ENCODE measurements at places on chromosomes 11 and 22.

GRCh38 chr22:19746726-19747125, 13.9 kb upstream of the TBX1 start:
- DNase-seq: no peak

GRCh38 chr11:130220311-130221035, 60.9 kb downstream of the ST14 start:
- DNase-seq: no peak

- DNase-seq: no peak
These were observed 7.0 kb downstream of the RPS3 start for GRCh38 chr11:75406338-75406777.

DNA sequence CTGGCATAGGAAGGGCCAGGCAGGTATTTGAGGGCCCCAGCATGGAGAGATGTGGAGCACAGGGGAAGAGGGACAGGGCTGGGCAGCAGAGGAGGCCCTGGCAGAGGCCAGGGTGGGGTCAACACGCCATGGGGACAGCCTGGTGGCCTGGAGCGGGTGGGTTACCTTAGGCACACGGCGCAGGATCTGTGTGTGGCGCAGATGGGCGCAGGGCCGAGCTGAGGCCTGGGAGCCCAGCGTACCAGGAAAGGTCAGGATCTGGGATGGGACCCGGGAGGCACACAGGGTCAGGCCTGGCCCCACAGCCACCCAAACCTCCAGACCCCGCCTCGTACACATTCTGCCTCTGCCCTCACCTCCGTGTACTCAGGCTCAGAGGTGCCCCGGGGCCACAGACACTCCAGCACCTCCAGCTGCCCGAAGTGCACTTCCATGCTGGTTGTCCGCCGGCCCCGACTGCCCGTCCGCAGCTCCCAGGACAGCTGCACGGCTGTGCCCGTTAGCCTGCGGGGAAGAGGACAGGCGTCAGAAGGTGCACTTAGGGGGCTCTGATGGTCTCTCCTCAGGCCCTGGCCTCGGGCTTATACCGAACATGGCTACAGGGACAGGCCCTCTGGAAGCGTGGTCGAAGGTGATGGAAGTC, 6.4 kb downstream of the ATG2A start:
- no peak for DNase-seq

GRCh38 chr11:35174666-35175065, 35.7 kb downstream of the CD44 start:
- DNase-seq: no peak

DNA sequence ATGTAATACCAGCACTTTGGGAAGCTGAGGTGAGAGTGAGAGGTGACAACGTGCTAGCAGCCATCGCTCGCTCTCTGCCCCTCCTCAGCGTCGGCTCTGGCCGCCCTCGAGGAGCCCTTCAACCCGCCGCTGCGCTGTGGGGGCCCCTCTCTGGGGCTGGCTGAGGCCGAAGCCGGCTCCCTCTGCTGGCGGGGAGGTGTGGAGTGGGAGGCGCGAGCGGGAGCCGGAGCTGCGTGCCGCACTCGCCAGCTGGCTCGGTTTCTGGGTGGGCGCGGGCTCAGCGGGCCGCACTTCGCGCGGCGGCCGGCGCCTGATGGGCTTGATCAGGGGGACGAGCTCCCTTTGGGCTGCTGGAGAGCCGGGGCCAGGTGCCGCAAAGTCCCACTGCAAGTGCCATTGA, 98.9 kb upstream of the UBASH3B start:
- peak; percentile 39 for DNase-seq

DNA sequence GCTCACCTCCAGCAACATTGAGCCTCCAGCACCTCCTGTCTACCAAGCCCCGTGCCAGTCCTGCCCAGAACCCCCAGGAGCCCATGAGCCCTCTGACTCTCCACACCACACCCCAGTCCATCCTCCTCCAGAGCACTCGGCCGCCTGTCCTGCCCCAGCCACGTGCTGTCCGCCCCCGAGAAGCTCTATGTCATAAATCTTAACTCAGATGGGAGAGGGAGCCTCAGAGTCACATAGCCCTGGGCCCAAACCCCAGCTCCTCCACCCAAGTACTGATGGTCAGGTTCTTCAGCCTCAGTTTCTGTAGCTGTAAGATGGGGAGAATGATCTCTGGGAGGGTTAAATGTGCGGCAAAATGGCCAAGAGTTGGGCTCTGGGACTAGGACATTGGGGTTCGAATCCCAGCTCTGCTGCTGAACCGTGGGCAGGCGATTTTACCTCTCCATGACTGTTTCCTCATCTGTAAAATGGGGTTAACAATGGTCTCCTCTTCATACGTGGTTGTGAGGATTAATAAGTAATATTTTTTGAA, 27.8 kb downstream of the CYTH4 start:
- DNase-seq: no peak

DNA sequence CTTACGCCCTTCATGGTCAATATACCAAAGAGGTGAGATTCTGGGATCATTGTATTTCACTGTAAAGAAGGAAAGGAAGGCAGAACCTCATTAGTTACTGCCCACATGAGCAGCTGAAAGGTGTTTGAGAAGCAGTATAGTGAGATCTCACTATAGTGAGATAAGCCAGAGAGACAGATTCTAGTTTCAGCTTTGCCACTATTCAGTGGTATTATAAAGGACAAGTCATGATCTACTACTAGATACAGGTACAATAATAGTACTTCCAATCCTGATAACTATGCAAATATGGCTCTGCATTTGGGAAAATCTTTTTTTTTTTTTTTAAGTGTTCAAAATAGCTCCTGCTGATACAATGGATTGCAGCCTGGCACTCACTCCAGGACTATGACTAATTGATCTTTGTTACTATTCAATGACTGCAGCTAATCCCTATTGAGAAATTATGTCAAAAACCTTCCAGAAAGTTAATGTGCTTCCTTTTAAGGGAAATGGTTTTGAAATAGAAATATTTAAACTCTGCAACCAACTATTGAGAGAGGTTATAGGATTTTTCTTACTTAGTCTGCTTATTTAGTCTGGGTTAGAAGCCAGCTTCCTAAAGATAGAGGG, 8.3 kb upstream of the DLAT start:
- DNase-seq: no peak

GRCh38 chr11:1153951-1154493, 3.7 kb upstream of the MUC5AC start:
- DNase-seq: no peak

- DNase-seq: no peak
These were observed 22.9 kb downstream of the KCNQ1 start for GRCh38 chr11:2467695-2468055.

GRCh38 chr22:33880986-33881385, 39.3 kb downstream of the LARGE1 start:
- no peak for DNase-seq

DNA sequence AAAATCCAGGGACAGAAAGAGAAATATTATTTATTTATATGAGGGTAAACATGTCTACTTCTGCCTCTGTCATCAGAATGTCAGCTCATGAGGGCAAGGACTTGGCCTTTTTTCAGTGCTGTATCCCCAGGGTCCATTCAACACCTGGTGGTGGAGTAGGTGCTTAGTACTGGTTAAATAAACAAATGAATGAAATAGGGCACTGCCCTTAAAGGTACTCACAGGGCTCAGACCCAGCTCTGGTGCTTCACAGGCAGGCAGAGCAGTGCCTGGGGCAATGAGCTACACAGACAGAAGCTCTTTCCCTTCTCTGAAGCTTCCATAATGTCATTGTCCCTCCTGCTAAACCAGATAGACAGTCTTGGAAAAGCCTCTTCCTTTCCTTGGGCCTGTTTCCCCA, 30.9 kb downstream of the P4HA3 start:
- no peak for DNase-seq

- no peak for DNase-seq
These were observed 108.8 kb downstream of the GRIA4 start for GRCh38 chr11:105718641-105719040.

DNA sequence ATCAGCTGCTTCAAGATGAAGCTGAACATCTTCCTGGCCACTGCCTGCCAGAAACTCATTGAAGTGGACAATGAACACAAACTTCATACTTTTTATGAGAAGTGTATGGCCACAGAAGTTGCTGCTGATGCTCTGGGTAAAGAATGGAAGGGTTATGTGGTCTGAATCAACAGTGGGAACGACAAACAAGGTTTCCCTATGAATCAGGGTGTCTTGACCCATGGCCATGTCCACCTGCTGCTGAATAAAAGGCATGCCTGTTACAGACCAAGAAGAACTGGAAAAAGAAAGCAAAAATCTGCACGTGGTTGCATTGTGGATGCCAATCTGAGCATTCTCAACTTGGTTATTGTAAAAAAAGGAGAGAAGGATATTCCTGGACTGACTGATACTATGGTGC, 22.2 kb upstream of the BIRC3 start:
- DNase-seq: no peak

Data from femur (tissue), 1 donor.